Nephron progenitor cell (in vitro differentiated cells): ENCODE measurements at places on chromosomes 7 and 10.

GRCh38 chr7:53491051-53491450 is 455.6 kb downstream of the POM121L12 start:
- DNase-seq = no peak

GRCh38 chr10:68558478-68558877 is 1.7 kb upstream of the TET1 start:
- no peak for DNase-seq

DNA sequence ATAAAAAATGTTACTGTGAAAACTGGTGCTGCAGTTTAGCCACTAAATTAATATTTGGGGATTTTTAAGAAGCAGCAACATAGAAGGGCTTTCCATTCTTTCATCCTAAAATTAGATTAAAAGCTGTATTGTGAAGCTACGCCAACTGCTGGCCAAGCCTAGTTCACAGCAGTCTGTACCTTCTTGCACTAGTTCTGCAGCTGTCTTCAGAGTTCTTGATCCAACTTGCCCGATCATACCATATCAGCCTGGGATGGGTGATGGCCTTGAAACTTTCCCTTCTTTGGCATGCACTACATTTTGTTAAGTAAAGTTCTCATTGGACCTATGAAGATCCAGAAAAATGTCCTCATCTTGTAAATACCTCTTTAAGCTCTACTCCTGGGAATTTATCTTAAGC is 20.3 kb upstream of the PANK1 start:
- DNase-seq = no peak

DNA sequence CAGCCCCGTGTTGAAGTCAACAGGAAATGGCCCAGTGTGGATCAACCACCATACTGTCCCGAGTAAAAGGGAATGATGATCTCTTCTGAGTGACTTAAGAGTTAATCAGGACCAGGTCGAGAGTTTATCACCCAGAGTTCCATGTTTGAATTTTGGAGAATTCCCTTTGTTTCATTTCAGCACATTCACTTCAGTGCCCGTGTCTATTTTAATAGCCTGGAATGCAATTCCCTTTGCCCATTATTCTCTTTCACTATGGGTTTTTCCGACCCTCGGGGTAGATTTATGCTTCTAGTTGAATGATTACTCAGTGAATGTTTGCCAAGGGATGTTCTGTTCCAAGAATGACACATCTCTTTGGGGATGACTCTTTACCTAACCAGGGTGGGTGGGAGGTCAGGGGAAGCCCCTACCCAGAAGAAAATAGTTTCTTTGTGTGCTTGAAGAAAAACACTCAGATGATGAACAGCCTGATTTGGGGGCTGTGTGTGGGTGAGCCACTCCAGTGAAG is 594.9 kb downstream of the INHBA start:
- DNase-seq = no peak

DNA sequence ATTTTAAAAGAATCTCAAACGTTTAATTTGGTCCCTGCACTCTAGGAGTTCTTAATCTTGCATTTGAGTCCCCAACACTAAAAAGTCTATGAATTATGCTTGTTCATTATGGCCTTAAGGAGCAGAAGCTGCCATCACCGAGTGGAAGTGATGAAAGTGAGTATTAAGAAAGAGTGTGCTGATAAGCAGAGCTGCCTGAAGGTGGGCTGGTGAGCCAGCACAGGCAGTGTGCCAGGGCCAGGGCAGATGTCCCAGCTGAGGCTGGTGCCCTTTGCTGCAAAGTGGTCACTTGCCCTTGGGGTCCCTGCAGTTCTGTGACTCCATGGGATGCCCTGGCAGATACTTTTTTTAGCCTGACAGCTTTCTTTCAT is 72.9 kb upstream of the LOXL4 start:
- DNase-seq = no peak

GRCh38 chr10:124319926-124320391 is 98.8 kb downstream of the OAT start:
- DNase-seq = no peak

- DNase-seq = peak; percentile 29
Measured at GRCh38 chr10:32207544-32207943, 139.4 kb downstream of the EPC1 start.

DNA sequence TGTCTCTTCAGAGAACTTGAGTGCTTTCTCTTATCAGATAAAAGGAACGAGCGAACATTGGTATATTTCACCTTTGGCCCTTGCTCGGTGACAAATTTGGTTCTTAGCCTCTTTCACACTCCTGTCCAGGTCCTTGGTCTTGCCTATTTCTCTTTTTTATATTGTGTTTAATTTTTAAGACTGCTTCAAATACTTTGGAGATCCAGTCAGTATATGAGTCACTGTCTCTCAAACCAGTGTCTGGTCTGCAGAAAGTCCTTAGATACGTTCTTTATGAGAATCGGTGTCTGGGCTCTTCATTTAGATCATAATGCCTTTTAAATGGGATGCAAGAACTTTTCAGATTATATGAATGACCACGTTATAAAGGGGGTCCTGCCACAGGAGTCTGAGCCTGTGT is 55.0 kb downstream of the PIK3AP1 start:
- DNase-seq = no peak

- no peak for DNase-seq
Measured at GRCh38 chr7:42143711-42144600, 93.1 kb downstream of the GLI3 start.
